ENCODE measurements at places on chromosomes 3 and 15.

DNA sequence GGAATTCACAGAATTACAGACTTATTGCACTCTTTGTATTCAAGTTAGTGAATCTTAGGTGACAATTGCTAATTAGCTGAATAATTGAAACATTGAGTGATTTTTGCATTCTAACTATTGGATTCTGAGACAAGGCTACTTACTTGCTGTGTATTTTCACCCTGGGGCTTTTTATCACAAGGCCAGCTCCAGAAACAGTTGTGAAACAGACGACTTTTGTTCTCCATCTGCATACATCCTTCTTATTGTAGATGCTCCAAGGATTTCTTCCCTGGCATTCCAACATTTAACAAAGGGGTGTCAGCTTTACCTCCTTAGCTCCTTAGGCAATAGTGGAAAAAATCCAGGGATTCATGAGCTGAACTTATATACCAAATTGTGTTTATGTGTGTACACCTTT is 233.2 kb upstream of the CHRM5 start:
- no peak for DNase-seq

DNA sequence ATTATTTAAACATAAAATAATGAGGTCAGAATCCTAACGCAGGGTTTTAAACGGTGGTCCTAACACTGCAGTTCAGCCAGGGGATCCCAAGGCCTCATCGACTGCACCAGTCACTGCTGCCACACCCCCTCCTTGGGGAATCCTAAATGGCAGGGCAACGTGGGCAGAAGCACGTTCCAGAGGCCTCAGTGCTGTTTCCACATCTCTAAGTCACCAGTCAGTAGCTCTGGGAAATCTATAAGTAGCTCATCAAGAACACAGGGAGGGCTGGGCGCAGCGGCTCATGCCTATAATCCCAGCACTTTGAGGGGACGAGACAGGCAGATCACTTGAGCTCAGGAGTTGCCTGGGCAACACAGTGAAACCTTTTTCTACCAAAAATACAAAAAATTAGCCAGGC is 47.5 kb downstream of the PRTG start:
- no peak for DNase-seq

GRCh38 chr15:31396881-31397560 is 70.4 kb downstream of the KLF13 start:
- peak; percentile 71 for DNase-seq

GRCh38 chr3:113629584-113630421 is 66.6 kb downstream of the USF3 start:
- DNase-seq, result no peak

DNA sequence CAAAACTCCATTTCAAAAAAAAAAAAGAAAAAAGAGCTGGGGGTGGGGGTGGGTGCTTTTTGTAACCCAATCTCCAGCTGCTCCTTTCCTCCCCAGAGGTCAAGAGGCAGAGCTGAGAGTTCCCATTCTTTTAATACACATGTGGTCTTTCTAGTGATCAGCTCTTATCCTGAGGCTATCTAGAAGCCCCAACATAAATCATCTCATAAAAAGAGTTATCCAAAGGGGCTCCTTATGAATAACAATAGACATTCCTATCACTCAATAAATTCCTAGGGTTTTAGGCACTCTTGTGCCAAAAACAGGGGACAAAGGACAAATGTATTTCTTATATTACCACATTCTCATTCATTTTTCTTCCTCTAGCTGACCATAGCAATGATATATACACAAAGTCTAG is 25.1 kb upstream of the GAP43 start:
- no peak for DNase-seq

GRCh38 chr15:33915571-33916407 is 52.5 kb upstream of the CHRM5 start:
- DNase-seq, result no peak

- no peak for DNase-seq
Observed at GRCh38 chr15:99997112-99997651, 263.9 kb upstream of the LYSMD4 start.

DNA sequence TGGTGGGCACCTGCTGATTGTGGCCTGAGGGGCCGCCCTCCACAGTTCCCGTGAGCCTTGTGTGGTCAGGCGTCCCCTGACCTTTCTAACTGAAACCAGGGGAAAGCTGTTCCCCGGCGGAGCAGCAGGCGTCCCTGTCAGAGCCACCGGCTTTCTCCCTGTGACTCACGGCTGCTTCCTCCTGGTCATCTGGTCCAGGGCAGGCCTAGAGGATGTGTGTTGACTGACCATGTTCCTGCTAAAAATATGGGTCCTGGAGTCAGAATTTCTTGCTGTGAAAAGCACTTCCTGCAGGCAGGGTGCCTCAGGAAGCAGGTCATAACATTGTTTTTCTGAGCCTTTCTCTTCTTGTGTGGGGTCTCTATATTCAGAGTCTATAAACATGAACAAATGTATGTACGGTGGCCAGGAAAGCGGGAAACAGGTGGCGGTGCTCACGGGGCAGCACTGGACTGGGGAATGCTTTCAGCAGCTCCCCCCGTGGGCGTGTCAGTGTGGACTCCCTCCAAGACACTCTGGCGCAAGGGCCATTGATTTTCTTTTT is 38.4 kb upstream of the CGNL1 start:
- DNase-seq, result no peak

All from CD4-positive, alpha-beta T cell treated with Interleukin-1 beta for 1 hour (primary cell).